ENCODE measurements at places on chromosomes 4 and X.

DNA sequence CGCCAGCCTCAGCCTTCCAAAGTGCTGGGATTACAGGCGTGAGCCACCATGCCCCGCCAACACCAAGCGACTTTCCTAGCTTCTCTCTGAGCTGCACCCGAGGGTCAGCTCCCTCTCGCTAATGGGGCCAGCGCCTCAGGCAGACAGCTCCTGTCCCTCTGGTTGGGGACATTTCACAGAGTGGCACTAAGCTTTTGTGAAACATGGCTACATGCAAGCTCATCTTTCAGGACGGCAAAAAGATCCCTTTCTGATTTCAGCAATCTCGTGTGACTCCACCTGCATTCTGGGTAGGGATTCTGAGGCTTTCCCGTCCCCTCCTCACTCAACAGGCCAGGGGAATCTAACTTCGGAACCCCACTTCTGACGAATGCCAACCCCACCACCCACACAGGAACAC is 31.0 kb upstream of the C4orf50 start:
- no peaks in the 10 kb centered on the region for H3K27me3 ChIP-seq
- DNase-seq = no peak
- H3K4me3 ChIP-seq = no peak overlapping the region

DNA sequence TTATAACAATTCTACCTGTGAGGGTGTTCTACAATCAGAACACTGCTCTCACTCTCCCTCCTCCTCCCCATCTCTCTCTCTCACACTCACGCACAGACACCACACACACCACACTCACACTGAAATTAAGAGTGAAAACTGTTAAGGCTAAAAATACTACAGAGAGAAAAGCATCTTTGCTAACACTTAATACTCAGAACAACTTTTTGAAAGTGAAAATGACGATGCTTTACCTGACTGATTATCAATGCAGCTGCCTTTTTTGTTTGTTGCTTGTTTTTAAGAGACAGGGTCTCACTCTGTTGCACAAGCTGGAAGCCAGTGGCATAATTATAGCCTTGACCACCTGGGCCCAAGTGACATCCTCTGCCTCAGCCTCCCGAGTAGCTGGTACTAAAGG is 222.4 kb downstream of the APBB2 start:
- peaks cover 1% of the 10 kb centered on the region for H3K36me3 ChIP-seq
- DNase-seq = no peak
- peaks cover 5% of the 10 kb centered on the region for H3K4me1 ChIP-seq
- no peaks in the 10 kb centered on the region for H3K27me3 ChIP-seq

GRCh38 chrX:51853251-51853650 is 40.2 kb upstream of the MAGED1 start:
- H3K27me3 ChIP-seq = no peaks in the 10 kb centered on the region
- no peak overlapping the region for H3K27ac ChIP-seq
- H3K36me3 ChIP-seq = no peaks in the 10 kb centered on the region
- H3K4me1 ChIP-seq = no peaks in the 10 kb centered on the region
- no peak for DNase-seq
- H3K4me3 ChIP-seq = no peak overlapping the region

GRCh38 chr4:128068918-128069317 is 7.8 kb downstream of the LARP1B start:
- H3K27me3 ChIP-seq = no peaks in the 10 kb centered on the region
- no peak overlapping the region for H3K27ac ChIP-seq
- peaks cover 8% of the 10 kb centered on the region for H3K4me1 ChIP-seq

- no peaks in the 10 kb centered on the region for H3K4me1 ChIP-seq
- no peak overlapping the region for H3K4me3 ChIP-seq
- no peak for DNase-seq
- H3K27ac ChIP-seq = no peak overlapping the region
- H3K36me3 ChIP-seq = no peaks in the 10 kb centered on the region
Measured at GRCh38 chr4:56857601-56858309, 36.3 kb upstream of the SPINK2 start.

DNA sequence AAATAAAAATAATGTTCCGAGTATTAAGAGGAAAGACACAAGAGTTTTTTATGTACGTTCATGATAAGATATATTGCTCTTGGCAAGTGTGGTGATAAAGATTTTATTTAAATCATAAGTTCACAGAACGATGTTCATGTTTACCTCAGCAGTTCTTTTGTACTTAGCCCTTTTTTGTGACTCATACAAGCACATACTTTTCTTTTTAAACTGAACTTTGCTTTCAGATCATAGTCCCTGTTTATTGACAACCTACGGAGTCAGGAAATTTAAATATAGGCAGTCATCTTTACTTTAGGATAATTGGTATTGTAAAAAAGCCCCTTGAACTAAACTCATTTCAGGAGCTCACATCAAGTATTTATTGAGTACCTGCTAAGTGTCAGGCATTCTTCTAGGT is 1.3 kb upstream of the CTSO start:
- no peak for DNase-seq
- H3K36me3 ChIP-seq = no peaks in the 10 kb centered on the region
- H3K27ac ChIP-seq = peak overlapping the region; percentile 99
- peaks cover 17% of the 10 kb centered on the region for H3K4me1 ChIP-seq
- no peaks in the 10 kb centered on the region for H3K27me3 ChIP-seq

DNA sequence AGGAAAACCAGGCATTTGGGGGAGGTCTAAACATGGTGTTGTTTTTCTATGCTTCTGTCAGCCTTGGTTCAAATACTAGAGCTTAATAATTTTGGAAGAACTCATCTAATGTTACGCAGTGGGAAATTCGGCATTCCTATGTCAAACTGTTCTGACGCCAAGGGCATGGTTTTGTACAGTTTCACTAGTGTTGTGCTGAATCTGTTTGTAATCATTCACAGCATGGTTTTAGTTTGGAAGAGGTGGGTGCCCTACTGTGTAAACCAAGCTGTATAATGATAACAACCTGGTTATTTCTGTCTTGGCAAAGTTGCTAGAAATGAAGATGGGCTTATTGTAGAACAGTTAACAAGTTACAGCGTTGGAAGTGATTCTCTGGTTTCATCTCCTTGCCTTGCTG is 5.2 kb downstream of the DDX3X start:
- DNase-seq = no peak
- peaks cover 49% of the 10 kb centered on the region for H3K36me3 ChIP-seq
- no peak overlapping the region for H3K27ac ChIP-seq
- no peaks in the 10 kb centered on the region for H3K27me3 ChIP-seq

- H3K4me3 ChIP-seq = no peak overlapping the region
- H3K27ac ChIP-seq = no peak overlapping the region
- no peaks in the 10 kb centered on the region for H3K27me3 ChIP-seq
- no peaks in the 10 kb centered on the region for H3K36me3 ChIP-seq
- DNase-seq = no peak
Measured at GRCh38 chr4:122107680-122108079, 44.5 kb upstream of the BLTP1 start.

- no peaks in the 10 kb centered on the region for H3K4me1 ChIP-seq
- DNase-seq = no peak
- no peak overlapping the region for H3K27ac ChIP-seq
- no peaks in the 10 kb centered on the region for H3K36me3 ChIP-seq
- H3K27me3 ChIP-seq = no peaks in the 10 kb centered on the region
Measured at GRCh38 chr4:75036046-75036830, 103.3 kb downstream of the PARM1 start.

DNA sequence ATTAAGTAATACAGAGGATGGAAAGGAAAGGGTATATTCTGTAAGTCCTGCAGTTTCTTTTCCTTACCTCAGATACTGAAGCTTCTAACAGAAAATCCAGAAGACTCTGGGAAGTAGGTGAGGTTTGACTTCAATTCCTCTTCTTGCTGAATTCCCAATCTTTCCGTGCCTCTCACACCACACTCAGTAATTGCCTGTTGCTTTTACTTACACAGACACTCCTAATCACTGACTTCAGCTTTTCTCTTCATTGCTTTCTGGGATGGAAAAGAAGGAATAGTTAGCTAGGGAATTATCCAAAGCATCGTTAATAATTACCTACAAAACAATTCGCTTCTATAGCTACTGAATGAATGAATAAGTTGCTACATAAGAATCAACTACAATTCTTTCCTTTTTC is 163.6 kb downstream of the FBXO8 start:
- H3K36me3 ChIP-seq = no peaks in the 10 kb centered on the region
- no peak for DNase-seq
- peaks cover 2% of the 10 kb centered on the region for H3K4me1 ChIP-seq
- no peaks in the 10 kb centered on the region for H3K27me3 ChIP-seq
- H3K27ac ChIP-seq = no peak overlapping the region

GRCh38 chr4:21830272-21830671 is 118.3 kb downstream of the KCNIP4 start:
- H3K4me3 ChIP-seq = no peak overlapping the region
- no peaks in the 10 kb centered on the region for H3K27me3 ChIP-seq
- no peaks in the 10 kb centered on the region for H3K4me1 ChIP-seq
- no peak overlapping the region for H3K27ac ChIP-seq

DNA sequence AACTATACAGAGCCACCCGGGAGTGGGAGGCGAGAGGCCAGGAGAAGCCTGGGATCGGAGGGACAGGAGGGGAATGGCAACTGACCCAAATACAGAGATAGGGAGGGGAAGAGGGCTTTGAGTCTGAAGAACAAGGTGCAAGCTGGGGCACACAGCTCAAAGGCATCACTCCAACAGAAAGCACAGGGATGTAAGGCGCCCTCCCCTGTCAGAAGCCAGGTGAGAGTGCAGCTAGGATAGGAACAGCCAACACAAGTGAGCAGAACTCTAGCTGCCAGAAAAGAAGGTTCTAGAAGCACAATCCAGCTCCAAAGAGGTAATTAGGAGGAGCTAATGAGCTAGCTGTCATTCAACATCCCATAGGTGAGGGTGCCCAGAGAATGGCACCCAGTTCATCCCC is 232.2 kb downstream of the DHX15 start:
- no peak overlapping the region for H3K27ac ChIP-seq
- no peaks in the 10 kb centered on the region for H3K27me3 ChIP-seq
- H3K4me1 ChIP-seq = no peaks in the 10 kb centered on the region
- no peak for DNase-seq
- no peak overlapping the region for H3K4me3 ChIP-seq

DNA sequence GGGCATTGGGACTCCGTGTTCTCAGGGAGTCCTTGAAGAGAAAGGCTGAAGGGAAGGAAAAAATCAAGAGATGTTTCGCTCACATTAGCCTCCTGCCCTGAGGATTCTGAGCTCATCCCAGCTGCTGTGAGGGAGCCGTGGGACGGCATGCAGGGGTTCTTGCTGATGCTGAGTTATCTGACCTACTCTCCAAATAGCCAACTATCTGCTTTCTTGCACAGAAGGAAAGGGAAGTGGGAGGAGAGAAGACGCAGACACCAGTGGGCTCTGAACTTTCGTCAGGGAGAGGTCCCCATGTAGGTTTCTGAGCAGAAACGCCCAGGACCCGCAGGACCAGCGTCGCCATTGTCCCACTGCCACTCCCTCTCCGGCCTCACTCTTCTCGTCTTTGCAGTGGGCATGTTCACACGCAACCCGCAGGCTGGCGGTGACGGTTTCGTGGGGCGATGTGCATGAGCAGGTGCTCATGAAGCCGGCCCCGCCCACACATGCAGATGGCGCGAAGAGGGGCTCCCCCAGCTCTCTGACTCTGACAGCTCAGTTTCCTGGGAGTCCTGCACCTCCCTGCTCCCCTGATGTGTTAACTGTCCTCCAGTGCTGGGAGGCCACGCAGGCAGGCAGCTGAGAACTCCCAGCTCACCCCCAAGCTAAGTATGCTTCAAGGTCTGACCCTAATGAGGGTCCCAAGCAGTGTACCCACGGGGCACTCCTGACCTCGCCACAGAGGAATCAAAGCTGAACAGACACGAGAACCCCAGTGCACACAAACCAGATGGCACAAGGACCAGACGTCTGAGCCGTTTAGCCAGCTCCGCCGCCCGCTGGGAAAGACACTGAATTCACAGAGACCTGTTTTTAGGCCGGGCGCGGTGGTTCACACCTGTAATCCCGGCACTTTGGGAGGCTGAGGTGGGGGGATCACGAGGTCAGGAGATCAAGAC is 13.6 kb upstream of the ABLIM2 start:
- H3K4me1 ChIP-seq = no peaks in the 10 kb centered on the region
- H3K36me3 ChIP-seq = no peaks in the 10 kb centered on the region
- DNase-seq = no peak

GRCh38 chr4:163493643-163494359 is 689 bp upstream of the TMA16 start:
- no peaks in the 10 kb centered on the region for H3K4me1 ChIP-seq
- peak overlapping the region; percentile 96 for H3K4me3 ChIP-seq
- H3K27ac ChIP-seq = peak overlapping the region; percentile 91
- H3K27me3 ChIP-seq = no peaks in the 10 kb centered on the region
- no peak for DNase-seq
- H3K36me3 ChIP-seq = no peaks in the 10 kb centered on the region

DNA sequence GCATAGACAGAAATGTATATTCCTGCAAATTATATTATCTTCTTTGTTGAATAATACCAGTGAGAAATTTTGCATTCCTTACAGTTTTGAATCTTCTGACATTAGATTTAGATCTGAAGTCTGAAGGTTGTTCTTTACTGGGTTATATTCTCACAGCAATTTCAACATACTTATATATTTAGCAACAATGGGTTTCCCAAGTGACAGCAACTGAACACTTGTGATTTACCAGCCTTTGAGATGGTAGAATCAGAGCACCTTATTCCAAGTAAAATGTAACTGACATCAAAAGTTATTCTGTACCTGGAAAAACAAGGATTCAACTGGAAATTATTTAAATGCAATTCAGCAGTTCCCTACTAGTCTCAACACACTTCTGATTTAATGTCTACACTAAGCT is 66.0 kb downstream of the RELL1 start:
- H3K4me1 ChIP-seq = no peaks in the 10 kb centered on the region
- no peak overlapping the region for H3K4me3 ChIP-seq
- DNase-seq = no peak

- no peak for DNase-seq
- H3K27me3 ChIP-seq = no peaks in the 10 kb centered on the region
- no peak overlapping the region for H3K4me3 ChIP-seq
- no peak overlapping the region for H3K27ac ChIP-seq
Measured at GRCh38 chr4:83128240-83128929, 13.9 kb upstream of the PLAC8 start.

DNA sequence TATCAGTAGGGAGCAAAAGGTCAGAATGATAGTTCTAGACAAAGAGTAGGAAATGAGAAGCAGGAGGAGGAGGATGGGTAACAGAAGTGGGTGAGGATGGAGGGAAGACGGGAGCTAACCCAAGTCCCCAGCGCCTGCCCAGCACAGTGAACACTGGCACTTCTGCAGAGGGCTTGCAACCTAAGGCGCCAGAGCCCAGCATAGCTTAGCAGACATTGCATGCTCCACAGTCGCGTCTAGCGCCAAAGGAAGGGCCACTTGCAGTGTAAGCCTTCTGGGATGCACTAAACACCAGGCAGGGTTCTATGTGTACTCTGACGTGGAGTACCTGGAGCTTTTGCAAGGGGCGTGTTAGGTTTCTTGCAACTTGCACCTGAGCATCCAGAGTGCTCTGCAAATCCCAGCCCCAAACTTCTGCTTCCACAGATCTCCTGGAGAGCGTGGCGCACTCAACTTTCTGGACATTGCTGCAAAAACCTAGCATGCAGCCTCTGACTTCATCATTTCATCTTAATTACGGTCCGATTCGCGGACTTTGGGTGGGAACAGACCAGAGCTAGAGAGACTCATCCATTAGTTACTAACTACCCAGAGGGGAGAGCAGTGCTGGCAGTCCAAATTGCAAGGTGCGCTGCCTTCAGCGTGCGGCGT is 46.5 kb upstream of the NKAP start:
- H3K4me1 ChIP-seq = peaks cover 7% of the 10 kb centered on the region
- no peak overlapping the region for H3K27ac ChIP-seq
- DNase-seq = no peak
- no peaks in the 10 kb centered on the region for H3K27me3 ChIP-seq
- no peak overlapping the region for H3K4me3 ChIP-seq

- no peaks in the 10 kb centered on the region for H3K27me3 ChIP-seq
- peaks cover 9% of the 10 kb centered on the region for H3K4me1 ChIP-seq
- H3K27ac ChIP-seq = peak overlapping the region; percentile 13
- no peak for DNase-seq
- H3K36me3 ChIP-seq = no peaks in the 10 kb centered on the region
Measured at GRCh38 chrX:46793386-46794143, 34.6 kb upstream of the SLC9A7 start.
